ENCODE measurements at places on chromosomes 6 and 20.

DNA sequence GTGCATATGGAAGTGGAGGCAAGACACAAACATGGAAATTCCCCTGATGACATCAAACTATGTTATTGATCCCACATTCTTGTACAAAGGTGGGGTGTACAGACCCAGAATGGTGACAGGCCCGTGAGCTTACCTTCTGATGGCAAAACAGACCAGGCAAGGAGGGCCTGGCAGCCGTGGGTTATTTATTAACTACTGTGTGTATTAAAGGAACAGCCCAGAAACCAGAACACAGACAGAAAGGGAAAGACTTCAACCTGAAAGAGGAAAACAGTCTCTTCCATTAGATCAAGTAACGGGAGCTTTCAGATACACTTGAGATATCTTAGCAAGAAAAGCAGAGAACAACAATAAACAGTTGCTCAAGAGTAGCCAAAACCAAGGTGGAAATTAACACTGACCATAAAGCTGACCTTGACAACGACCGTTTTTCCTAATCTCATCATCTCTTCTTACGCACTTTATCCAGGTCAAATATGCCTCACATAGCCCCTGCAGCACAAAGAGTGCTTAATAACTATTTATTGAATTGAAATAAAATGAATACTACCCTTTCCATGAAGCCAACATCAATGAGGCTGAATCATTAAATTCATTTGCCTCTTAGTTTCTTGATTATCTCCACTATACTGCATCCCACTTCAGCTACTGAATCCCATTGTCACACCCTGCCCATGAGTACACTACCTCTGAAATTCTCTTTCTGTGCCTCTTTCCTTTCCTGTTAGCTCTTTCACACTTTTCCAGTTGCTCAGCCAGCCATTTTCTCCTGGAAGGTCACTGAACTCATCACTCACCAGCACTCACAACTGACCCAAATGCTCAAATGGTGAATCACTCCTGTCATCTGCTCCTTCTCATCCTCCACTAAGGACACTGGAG lies 67.4 kb downstream of the MOXD1 start:
- DNase-seq = no peak

GRCh38 chr20:13736436-13737191 lies 48.1 kb downstream of the ESF1 start:
- DNase-seq = no peak

DNA sequence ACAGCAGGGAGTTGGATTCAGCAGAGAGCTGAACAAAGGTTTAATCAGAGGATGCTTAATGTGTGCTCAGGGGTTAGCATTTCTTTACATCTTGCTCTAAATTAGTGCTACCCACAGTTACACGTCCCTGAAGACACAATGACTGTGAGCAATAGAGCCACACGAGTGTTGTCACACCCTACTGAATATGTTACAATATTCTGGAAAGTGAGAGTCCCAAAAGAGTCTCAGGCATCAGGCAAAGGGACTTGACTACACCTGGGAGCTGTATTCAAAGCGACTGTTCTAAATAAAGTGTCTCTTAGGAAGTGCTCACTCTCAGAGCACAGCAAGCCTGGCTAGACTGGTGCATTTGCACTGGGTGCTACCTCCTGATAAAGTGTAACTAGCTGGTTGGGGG lies 108.7 kb downstream of the GRM4 start:
- no peak for DNase-seq

GRCh38 chr6:156791320-156791850 lies 14.2 kb downstream of the ARID1B start:
- no peak for DNase-seq

- DNase-seq = no peak
These were observed 60.8 kb downstream of the DNAH8 start for GRCh38 chr6:38775870-38776269.

DNA sequence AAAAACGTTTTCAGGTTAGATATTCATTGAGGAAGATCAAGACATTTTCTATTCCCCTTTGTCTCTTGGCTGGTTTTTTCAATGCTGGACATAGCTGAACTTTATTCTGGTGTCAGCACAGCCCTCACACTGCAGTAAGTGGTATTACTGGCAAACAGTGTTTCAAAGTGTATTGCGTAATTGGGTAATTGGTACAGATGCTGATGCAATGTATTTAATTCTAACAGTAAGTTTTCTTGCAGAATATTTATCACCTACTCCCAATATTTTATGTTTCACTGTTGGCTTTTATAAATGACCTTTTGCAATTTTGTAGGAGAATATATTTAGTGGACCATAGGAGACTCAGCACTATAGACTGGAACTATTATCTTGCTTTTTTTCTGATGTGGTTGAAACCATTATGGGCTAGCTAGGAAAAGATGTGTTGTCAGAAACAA lies 287.6 kb upstream of the SOX4 start:
- no peak for DNase-seq

DNA sequence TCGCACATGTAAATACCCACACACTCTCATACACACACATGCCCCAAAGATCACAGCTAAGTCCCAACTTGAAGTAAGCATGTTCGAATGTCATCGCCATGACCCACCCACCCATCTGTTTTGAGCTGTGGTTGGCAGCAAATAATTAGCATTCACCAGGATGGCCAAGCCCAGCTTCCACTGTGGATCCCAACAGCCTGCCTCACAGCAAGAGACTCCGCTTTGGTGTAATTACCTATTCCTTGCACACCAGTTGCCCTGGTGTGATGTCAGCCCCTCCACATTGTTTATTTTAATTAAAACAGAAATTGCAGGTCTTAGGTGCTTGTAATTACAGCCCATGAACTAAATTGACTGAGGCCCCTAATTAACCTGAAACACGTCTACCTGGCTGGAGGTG lies 81.1 kb downstream of the MAFB start:
- DNase-seq = no peak

- no peak for DNase-seq
These were observed 15.4 kb upstream of the FOXQ1 start for GRCh38 chr6:1296542-1296941.

GRCh38 chr6:34099878-34100277 lies 46.0 kb downstream of the GRM4 start:
- no peak for DNase-seq

GRCh38 chr6:51292659-51293058 lies 474.0 kb downstream of the TFAP2B start:
- DNase-seq = no peak

DNA sequence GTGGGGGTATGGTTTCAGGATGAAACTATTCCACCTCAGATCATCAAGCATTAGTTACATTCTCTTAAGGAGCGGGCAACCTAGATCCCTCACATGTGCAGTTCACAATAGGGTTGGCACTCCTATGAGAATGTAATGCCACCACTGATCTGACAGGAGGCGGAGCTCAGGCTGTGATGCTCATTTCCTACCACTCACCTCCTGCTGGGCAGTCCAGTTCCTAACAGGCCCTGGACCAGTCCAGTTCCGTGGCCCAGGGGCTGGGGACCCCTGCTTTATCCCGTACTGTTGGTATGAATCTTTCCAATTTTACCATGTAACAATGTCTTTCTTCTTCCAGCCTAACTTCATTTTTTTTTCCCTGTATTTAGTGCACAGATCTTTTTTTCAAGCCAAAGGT lies 94.9 kb downstream of the OGFRL1 start:
- no peak for DNase-seq

DNA sequence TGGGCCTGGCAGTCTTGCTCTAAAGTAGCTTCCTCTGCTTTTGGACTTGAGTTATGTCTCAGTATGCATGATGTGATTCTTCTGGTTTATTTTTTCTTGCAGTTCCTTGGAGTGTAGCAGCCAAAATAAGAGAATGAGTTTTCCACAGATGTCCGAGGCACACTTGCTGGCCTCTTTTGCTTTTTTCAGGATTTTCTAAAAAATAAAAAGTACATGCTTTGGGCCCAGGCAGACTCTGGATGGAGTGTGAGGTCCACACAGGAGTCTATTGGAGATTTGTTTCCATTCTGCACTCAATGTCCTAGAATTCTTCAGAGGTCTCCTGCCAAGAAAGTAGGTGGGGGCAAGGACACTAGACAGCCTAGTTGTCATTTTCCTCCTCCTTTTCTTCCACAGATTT lies 477.6 kb downstream of the EPM2A start:
- DNase-seq = no peak

GRCh38 chr20:47283411-47283810 lies 73.1 kb downstream of the ZMYND8 start:
- DNase-seq = no peak

- DNase-seq = no peak
These were observed 86.3 kb upstream of the PREP start for GRCh38 chr6:105489216-105489530.

DNA sequence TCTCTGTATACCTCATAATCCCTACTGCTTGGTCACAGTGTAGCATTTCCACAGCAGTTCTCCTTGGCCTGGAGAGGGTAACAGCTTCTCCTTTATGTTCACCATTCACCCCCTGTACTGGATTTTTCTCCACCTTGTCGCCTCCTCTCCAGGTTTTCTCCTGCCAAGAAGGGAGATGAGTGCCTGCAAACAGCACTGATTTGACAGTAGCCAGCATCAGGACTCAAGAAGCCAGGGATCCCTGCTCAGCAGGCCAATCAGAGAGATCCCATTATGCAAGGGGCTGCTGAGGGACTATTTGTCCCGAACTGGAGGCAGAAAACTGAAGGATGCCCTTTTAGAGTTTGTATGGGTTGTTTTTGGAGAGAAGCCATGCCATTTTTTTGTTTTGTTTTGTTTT lies 68.6 kb upstream of the RIPOR2 start:
- DNase-seq = no peak

DNA sequence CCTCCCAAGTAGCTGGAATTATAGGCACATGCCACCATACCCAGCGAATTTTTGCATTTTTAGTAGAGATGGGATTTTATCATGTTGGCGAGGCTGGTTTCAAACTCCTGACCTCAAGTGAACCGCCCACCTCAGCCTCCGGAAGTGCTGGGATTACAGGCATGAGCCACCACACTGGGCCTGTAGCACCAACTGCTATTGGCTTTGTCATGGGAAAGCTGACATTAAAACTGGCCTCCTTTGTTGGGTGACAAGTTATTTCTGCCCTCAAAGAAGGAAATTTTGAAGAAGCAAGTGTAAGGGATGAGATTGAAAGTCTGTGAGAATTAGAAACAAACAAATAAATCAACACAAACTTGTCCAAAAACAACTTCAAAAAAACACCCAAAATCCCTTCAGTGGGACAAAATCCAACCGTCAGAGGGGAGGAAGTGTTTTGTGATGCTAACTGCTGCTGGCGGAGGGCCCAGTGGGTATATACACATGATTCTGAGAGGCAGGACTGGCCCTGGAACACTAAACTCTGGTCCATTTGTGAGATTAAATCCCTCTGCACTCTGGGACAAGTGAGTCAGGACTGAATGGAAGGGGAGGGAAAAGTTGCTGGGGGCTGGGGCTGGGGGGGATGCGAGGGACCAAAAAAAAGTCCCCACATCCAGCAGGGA lies 87.5 kb upstream of the NAA20 start:
- no peak for DNase-seq

- no peak for DNase-seq
These were observed 174.4 kb downstream of the SYNE1 start for GRCh38 chr6:152462716-152463115.

GRCh38 chr6:19837511-19838441 lies 606 bp downstream of the ID4 start:
- DNase-seq = no peak

DNA sequence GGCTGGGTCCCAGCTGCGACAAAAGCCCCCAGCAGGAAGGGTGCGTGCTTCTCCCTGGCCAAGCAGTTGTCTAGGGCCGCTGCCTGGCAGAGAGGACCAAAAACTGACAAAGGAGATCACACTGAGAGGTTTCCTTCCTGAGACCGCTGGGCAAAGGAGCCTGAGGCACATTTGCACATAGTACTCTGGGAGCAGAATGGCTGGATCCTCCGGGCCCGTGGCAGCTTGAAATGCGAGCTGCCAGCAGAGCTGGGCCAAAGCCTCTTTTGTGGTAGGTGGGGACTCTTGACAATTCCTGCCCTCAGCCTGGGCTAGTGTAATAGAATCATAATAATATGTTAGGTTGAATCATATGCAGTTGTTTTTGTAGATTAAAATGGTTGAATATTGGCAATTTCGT lies 33.1 kb upstream of the RNF8 start:
- no peak for DNase-seq

DNA sequence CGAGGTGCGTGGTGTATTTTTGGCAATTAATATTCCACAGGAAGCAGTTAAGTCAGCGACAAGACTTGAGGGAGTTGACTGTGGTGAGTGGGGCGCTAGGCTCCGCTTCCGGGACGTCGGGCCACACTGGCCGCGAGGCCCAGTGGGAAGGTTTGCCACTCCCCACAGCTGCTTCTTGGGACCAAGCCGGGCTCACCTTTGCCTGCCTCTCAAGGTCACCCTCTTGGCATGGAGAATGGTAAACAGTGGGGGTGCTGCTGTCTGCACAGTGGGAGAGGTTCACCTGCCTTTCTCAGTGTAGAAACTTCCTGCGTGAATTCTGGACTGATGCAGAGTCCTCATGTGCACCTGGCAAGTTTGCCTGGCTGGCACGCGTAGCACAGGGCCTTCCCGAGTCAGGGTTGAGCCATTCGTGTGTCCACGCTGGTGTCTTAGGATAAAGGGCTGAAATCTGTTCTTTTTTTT lies 6.4 kb downstream of the OSBPL2 start:
- DNase-seq = no peak

- peak; percentile 60 for DNase-seq
These were observed 38.0 kb downstream of the PIM1 start for GRCh38 chr6:37207903-37208456.

DNA sequence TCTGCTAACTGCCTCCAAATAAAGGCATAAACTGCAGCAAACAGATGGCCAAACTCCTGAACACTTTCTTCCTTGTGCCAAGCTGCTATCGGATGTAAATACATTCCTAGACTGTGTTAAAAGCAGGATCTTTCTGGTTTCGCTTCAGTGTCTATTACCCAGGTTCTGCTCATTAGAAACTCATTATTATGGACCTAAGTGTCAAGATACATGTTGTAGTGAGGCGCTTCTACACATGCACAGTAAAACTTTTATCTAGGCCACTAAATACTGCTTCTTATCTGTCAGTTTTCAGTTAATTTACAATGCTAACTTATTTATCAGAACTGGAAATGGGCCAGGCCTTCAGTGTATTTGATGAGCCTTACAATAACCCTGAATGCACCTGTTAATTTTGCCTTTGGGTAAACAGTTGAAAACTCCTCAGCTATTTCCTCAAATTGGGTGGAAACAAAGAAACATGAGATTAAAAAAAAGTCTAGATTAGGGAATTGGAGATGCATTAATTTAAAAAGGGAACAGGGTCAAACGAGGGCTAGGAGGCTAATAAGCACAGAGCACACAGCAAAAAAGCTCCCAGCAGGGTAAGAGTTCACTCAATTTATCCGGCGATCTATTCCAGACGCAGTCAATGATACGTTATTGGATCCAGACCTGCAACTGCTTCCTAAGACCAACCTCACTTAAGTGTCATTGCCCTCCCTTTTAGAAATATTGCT lies 240.6 kb downstream of the FOXC1 start:
- DNase-seq = no peak
